NCI-H524 (cell line): ENCODE measurements at places on chromosomes 2 and 18.
A peak's percentile ranks its signal among the peaks of the same experiment; 100 is the strongest.

- no peak for DNase-seq
These were observed 59.9 kb upstream of the POU3F3 start for GRCh38 chr2:104793966-104794365.

DNA sequence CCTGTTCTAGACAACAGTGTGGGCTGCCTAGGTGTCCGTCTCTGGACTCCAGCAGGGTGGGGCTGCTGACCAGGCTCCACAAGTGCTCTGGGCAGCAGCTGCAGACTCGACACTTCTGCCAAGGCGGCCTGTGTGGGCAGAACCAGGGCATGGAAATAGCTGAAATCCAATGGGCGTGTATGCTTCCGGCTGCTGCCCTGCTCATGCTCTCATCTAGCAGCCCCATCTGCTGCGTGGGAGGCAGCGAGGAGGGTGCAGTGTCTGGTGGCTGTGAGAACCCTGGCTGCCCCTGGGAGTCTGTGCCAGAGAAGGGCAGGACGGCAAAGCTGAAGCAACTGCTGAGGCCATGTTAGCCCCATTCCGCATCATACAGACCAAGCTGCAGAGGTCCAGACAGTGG is 174.9 kb downstream of the SOX11 start:
- DNase-seq: no peak

DNA sequence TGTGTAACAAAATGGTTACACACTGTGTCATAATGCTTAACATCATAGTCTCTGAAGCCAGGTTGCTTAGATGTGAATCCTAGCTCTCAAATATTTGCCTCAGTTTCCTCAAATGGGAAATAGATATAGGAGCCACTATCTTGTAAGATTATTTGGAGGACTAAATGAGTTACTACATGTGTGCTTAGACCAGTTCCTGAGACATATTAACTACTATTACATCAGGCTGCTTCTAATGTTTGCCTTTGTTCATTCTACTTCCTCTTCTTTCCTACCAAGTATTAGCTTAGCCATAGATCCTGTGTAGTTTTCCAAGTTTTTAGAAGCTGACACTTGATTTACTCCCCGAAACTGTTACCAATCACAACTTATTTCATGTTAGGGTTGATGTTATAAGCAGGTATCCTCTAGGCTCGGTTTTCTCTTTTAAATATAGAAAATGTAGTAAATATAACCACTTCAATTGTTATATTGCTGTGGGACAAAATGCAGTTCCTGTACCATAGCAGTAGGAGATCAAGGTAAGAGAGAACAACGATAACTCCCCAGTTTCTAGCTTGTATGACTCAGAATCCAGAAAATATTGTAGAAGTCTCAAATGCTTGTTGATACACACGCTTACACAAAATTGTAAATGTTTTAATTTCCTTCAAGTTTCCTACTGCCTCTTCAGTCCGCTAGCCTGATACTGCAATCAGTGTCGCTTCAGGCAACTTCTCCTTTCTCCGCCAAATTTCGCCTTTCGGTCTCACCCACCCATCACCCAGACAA is 751 bp upstream of the DNAJC10 start:
- no peak for DNase-seq

GRCh38 chr2:229870903-229871656 is 50.7 kb downstream of the TRIP12 start:
- DNase-seq: no peak

DNA sequence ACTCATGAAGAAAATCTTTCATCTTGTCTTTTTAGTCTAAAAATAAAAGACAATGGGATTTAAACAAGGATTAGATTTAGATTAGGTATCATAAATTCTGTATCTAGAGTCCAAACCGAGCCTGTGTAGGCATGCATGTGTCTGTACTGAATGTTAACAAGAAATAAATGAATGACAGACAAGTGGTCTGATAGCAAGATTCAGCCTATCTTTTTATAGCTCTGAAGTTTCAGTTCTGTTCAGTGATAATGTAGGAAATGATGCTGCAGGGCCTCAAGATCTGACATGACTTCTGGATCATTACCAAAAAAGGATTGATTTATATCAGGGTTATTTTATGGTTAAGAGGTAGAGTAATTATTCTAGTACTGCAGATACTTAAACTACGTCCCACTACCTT is 137.0 kb upstream of the ATP5MC3 start:
- DNase-seq: no peak

- DNase-seq: no peak
These were observed 47.9 kb downstream of the LRRFIP1 start for GRCh38 chr2:237675316-237675715.

DNA sequence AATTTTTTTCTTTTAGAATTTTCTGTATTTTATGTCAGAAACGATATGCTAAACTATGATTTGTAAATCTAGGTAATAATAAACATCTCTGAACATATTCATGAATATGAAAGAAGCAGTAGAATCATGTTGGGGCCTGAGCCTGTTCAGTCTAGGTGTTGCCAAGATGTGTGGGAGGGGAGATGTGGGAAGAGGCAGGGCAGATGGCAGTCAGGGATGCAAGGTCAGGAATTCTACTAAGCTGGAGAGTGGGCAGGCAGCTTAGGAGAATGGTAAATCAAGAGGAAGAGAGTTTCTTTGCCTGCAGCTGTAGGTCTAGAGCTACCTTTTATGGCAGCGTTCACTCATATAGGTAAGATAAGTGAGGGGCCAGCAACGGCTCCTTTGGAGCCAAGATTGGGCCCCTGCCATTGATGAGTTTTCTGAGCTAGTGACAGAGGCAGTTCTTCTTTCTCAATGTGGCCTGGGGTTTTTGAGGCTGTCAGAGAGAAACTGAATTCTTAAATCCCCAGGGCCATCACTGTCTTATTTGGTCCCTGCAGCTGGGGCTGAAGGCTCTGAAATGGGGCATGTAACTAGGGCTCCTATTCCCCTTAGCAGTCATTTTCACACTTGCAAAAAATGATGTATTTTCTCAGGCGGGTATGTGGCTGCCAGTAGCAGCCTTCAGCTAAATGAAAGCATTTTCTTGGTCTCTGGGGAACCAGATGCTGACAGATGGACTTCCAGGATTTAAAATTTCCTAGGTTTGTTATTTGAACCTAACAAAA is 232.8 kb downstream of the PIK3C3 start:
- DNase-seq: peak; percentile 86

DNA sequence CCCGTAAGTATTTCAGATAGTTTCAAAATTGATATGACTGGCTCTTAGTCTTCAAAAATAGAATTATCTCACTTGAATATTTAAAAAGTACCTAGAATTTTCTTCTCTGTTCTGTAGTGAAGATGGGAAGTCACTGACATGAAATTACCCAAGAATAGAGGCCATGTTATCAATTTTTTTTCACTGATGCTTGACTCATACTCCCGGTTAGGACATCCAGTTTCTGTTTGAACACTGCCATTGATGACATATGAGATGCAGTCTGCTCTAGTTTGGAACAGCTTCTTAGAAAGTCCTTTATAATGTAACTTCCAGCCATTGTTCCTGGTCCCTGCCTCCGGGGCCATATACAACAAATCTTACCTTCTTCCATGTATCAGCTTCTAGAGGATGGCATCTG is 26.0 kb downstream of the MAP3K20 start:
- DNase-seq: no peak

DNA sequence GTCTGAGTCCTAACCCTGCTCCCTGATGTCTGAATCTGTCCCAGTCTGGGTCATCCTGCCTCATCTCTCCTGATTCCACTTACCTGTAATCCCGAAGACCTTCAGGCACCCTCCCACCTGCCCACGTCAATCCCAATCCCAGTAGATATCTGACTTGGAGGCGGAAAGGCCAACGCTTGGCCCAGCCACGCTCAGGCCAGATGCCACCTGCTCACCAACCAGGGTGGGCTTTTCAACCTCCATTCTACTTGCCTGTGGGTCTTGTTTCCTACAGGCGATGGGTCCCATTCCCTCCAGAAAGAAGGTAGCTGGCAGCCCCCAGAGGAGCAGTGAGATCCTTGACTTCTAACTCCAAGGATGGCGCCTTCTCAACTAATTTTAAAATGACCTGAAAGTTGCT is 59.7 kb downstream of the INPP5D start:
- DNase-seq: no peak

DNA sequence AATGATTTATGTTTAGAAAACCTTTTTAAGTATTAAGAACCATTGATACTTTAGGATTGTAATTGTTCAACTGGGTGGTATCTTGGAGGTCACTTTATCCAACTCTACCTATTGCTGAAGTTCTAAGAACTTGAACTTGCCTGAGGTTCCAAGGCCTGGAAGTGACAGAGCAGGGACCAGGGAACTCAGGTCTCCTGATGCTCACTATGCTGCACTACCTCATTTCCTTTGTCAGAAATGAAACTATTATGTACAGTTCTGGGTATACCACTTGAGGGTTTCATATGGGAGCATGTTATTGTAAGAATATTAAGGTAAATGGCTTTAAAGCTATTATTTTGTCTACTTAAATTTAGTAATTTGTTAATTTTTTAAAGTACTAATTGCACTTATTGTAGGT is 3.0 kb downstream of the MBD5 start:
- no peak for DNase-seq

DNA sequence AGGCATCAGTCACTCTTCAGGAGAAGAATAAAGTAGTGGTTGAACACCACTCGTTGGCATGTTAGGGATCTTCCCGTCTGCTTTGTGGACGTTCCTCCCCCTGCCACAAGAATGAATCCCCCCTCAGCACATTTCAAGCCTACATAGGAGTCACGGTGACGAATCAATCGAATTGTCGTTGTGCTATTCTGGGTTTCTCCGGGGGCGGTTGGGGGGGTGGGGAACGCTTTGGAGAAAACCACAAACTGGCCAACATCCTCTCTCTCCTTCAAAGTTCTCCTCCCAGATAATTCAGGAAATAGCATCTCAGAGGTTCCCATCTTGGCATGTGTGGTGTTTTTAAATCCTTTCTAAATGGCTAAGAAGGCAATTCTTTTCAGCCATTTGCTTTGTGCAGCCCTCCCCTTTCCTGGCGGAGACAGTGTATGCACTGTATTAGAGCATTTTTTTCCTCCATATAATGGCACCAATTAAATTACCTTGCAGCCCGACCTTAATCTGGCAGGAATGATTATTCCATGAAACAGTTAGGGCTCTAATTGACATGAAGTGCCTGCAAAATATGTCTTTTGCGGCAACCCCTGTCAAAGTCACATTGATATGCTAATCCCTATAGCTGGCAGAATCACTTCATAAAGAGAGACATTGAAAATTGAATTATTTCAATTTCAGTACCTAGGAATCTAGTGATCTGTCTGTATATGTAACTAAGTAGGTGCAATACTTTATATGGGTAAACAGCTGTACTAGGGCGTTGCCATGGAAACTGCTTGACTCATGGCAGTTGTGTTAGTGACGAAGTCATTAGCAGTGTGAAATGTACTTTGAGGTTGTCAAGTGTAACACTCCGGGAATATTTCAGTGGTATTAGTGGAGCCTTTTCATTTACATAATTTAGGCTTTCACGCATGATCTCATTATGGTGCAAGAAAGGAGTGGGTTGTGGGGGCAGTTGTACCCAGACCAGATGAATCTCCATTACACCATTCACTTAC is 323.4 kb upstream of the SLC14A2 start:
- peak; percentile 80 for DNase-seq

GRCh38 chr2:101546376-101547058 is 71.6 kb upstream of the RFX8 start:
- no peak for DNase-seq

DNA sequence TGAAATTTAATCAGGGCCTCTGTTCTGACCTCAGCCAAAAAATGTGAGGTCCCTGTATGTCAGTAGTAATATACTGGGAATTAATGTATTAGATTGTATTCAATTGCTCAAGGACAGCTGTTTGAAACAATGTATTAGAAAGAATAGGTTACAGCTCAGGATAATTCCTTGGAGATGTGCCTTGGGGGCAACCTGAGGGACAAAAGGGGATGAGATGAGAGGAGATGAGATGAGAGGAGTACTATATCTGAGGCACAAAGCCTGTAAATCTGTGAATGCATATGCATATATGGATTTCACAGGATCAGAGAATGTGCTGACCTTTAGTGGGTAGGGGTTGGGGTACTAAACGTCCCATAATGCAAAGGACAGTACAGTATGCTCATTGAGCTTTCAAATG is 80.9 kb downstream of the NRXN1 start:
- DNase-seq: no peak

- no peak for DNase-seq
These were observed 269.0 kb downstream of the TFCP2L1 start for GRCh38 chr2:121015971-121016485.

GRCh38 chr2:65558743-65559142 is 126.3 kb upstream of the SPRED2 start:
- no peak for DNase-seq

GRCh38 chr2:109455731-109456691 is 157.8 kb downstream of the SEPTIN10 start:
- no peak for DNase-seq

DNA sequence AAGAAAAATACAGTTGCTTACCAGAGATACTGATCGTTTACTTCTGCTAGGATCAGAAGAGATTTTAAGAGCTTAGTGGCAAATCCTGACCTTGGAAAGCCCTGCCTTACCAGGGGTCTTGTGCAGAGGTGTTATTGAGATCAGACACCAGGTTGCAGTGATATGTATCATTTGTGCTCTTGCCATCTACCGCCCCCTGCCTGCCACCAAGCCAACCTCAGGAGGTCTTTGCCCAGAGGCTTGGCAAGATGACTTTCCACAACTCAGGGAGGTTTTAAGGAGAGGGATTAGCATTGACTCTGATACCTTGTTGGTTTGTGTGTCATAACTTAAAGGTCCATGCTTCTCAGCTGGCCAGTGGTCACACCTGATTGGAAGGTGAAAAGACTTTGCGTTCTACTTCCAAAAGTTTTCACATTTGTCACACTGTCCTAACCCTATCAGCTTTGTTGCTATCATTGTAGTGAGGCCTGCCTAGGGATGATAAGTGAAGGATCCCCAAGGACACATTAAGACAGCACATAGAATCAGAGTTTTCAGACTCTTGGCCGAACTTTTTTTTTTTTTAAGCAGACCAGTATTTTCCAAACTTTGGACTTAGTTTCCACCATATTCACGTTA is 46.2 kb upstream of the MGAT5 start:
- DNase-seq: peak; percentile 68

- DNase-seq: no peak
These were observed 5.3 kb upstream of the DCTN1 start for GRCh38 chr2:74385396-74385795.

DNA sequence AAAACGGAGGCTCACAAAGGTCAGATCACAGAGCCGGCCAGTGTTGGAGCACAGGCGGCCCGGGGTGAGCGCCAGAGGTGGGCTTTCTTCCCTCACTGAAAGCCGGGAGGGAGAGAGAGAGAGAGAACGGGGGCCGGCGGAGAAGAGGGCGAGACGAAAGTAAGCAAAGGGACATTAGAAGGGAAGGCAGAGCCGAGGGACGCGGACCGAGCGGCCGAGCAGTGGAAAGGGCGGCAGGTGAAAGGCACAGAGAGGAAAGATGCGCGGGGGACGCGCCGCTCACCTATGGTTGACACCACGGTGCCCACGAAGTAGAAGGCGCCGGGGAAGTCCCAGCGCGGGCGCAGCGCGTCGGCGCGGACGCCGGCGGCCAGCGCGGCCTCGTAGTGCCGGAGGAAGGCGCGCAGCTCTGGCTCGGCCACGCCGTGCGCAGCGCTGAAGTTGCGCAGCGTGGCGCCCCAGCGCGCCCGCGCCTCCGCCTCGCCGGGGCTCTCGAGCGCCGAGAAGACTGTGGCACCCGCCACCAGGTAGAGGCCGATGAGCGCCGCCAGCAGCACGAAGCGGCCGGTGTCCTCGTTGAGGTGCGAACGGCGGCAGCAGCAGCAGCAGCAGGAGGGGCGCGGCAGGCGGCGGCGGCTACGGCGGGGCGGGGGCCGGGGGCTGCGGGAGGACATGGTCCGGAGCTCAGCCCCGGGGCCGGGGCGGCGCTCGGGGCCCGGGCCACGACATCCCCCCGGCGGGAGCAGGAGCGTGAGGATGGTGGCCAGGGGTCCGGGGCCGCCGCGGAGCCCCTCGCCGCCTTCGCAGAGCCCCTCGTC is 166.9 kb downstream of the MSH2 start:
- DNase-seq: peak; percentile 15
